Mesenteric fat pad (tissue), 1 donor: ENCODE measurements at places on chromosomes 1 and 21.

- no peak for DNase-seq
These were observed 3.4 kb upstream of the LAMB3 start for GRCh38 chr1:209655411-209656231.

DNA sequence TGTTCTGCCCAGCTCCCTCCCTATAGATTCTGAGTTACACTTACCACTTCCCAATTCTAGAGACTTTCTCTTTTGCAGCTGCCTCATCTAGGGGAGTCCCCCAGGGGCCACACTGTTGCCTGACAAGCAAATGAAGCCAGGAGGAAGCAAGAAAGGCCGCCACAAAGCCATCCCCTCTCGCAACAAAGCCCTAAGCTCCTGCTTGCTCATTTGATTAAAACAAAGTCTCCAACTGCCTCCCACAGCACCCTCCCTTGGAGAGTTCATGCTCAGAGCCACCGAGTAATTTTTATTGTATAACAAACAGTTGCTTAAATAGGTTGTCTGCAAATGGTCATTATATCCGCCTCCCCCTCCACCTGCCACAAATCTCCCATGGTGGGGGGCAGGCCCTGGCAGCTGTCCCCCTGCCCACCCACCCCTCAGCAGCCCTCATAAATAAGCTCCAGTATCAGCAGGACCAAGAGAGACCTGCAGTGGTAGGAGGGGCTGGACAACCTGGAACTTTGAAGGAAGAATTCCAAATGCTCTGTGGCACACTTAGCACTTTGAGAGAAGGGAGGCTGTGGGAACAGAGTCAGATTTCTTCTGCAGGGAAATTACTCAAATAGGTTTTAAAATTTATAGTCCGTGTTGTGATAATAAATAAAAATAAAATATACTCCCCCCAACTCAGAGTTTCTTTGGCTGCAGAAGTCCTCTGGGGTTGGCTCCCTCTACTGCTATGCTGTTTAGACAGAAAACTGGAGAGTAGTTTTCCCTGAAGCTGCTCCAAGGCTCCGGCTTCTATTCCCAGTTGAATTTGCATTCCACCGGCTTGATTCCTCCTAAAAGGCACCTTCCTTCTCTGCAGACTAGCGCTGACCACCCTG is 237.5 kb downstream of the TTLL7 start:
- DNase-seq = no peak

- DNase-seq = no peak
These were observed 321.6 kb upstream of the LRRC7 start for GRCh38 chr1:69246109-69246508.

GRCh38 chr1:101431956-101432510 is 195.2 kb downstream of the S1PR1 start:
- DNase-seq = no peak

GRCh38 chr1:187787736-187788135 is 959.0 kb downstream of the PLA2G4A start:
- DNase-seq = no peak

- no peak for DNase-seq
These were observed 988 bp downstream of the SLC35A3 start for GRCh38 chr1:99970713-99971255.

DNA sequence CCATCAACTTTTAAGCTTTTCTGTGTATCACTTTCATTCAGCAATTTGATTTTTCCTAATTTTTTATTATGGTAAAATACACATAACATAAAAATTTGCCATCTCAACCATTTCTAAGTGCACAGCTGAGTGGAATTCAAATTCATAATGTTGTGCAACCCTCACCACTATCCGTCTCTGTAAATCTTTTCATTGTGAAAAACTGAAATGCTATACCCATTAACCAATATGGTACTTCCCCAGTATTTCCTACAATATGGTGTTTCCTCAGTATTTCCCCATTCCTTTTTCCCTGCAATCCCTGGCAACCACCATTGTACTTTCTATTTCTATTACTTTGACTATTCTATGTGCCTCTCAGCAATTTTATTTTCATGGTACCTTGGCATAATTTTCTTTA is 6.8 kb downstream of the STPG1 start:
- no peak for DNase-seq

DNA sequence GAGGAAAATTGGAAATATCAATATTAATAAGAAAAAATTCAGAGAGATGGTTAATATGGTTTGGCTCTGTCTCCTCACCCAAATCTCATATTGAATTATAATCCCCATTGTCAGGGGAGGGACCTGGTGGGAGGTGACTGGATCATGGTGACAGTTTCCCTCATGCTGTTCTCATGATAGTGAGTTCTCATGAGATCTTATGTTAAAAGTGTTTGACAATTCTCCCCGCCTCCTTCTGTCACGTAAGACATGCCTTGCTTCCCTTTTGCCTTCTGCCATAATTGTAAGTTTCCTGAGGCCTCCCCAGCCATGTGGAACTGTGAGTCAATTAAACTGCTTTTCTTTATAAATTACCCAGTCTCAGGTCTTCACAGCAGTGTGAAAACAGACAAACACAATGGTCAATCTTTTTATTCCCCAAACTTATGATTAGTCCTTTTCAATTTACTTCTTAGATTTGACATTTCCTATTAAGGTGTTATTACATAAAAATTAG is 11.0 kb downstream of the EGLN1 start:
- DNase-seq = no peak

- DNase-seq = no peak
These were observed 9.0 kb downstream of the CFH start for GRCh38 chr1:196660852-196661251.

DNA sequence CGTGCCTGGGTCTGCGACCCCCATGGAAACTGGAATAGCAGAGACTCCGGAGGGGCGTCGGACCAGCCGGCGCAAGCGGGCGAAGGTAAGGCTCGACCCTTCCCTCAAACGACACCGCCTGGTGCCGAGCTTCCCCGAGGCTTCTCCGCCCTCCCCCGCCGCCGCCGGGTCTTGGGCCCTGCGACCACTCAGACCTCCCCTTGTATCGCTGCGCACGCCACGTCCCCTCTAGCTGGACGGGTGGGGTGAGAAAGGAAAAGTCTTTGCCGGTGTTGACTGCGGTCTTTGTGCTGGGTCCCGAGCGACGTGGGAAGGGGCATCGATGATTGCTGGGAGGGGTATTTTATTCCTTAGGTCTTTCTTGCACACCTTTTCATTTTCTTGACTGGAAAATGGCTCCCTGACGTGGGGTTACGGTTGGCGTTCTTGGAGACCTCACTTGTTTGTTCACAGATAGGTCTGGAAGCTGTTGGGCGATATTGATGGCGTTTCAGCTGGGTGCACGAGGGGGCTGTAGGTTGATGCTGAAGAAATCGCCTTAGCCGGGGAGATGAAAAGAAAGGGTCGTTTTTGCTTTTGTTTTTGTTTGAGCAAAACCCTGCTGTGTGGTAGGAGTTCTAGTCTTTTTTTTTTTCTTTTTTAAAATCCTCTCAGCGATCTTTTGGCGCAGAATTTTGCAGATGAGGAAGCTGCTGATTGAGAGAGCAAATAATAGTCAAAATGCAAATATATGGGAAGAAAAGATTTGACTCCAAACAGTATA is 776 bp downstream of the KDM1A start:
- no peak for DNase-seq

- no peak for DNase-seq
These were observed 2.4 kb downstream of the ARID1A start for GRCh38 chr1:26697978-26698849.

DNA sequence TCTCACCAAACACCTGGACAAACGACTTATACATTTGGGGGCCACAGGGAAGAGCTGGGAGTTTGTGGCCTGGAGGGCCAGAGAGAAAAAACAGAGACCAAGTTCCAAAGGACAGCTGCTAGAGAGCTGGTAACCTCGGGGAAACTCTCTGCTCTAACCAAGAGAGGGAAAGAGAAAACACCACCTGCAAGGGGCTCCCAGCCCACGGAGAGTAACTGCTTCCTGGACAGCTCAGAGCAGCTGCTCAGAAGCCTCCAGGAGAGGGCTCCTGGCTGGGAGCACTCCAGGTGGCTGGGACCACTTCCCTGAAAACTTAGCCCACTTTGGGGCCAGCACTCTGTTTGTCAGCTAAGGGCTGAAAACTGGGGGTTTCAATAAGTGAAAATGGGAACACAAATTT is 154.8 kb upstream of the GRIK3 start:
- DNase-seq = no peak

DNA sequence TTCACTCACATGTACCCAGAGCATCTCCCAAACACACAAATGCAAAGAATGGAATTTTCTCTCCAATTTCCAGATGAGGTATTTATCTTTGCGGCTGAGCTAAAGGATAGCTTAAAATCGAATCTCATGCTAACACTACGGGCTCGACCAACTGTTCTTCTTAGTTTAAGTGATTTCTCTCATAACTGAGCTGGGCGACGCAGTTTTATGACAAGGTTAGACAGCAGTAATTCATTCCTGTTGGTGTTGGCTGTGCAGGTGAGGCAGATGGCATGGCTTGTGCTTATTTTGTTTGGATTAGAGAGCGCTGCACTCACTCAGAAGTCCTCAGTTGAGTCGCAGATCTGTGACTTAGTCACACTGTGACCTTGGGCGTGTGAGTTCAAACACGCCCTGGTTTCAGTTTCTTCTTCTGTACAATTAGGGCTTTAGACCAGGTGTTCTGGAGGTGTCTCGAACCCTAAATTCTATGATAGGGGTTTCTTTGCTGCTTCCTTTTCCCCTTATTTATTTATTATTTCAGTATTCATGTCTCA is 41.5 kb upstream of the MRPS6 start:
- no peak for DNase-seq

DNA sequence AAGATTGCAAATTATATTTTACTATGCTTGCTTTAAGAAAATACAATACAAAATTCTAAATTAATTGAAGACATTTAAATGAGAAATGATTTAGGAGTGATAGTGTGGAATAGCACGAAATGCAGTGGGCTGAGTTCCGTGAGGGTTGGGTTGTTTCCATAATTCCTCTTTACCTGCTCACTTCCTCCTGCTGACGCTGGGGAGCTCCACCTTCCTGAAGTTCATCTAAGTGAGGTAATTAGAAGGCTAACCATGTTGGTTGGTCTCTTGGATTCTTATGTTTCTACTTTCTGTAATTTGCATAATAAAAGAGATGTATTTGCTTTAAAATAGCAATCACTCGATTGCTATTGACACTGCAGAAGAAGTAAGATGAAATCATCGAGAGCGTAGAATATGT is 4.7 kb downstream of the OR14I1 start:
- no peak for DNase-seq

GRCh38 chr1:64921771-64922170 is 44.6 kb downstream of the JAK1 start:
- no peak for DNase-seq

DNA sequence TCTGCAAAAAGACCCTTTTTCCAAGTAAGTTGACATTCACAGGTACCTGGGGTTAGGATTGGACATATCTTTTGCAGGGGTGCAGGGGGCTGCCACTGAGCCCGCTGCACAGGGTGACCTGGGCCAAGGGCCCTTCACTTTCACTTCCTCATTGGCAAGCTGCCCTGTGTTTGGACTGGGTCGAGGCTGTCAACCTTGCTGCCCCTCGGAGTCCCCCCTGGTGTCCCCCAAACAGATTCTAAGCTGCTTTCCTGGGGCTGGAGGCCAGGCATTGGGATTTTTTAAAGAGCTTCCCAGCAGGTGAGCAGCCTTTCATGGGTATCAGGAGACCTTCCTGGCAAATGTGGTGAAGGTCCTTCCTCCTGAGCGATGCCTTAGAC is 7.9 kb upstream of the UMODL1 start:
- no peak for DNase-seq

DNA sequence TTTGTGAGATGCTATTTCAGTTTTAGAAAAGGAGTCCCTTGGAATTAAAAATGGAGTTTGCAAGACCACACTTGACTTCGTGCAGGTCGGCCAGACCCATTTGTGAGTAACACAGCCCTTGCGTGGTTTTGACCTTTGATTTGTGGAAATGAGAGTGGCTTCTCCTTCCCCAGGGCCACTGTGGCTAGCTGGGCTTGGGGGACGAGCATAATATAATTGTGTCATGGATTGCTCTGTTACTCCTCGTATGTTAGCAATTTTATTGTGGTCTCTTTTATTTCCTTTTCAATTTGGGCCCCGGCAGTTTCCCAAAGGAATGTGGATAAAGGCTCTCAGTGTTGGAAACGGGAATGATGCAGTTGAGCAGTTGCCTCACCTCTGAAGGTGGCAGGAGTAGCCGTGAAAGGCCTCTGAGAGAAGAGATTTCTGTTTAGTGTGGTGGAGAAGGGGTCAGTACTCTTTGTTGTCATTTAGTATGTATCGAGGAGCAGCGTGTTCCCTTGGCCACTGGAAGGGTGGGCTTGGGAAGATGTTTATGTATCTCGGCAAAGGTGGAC is 194.6 kb downstream of the PBX1 start:
- no peak for DNase-seq

DNA sequence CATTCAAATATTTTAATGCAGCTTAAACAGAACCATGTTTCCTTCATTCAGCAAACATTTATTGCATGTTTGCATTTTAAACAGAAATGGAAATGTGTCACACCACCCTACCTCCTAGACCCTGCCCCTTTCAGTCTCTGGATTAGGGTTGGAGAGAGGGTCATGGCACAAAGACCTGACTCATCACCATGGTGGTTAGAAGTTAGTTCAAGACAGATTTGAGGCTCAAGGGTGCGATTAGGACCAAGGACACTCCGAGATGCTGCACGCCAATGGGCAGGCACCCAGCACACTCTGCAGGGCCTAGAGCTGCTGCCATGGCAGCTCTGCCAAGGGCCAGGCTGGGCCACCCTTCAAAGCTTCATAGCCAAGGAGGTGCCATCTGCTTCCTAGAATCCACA is 86.9 kb downstream of the NAV1 start:
- DNase-seq = no peak

- no peak for DNase-seq
These were observed 129.2 kb downstream of the ADAMTS1 start for GRCh38 chr21:26715878-26716506.
